ENCODE measurements at places on chromosomes 11 and 22.

DNA sequence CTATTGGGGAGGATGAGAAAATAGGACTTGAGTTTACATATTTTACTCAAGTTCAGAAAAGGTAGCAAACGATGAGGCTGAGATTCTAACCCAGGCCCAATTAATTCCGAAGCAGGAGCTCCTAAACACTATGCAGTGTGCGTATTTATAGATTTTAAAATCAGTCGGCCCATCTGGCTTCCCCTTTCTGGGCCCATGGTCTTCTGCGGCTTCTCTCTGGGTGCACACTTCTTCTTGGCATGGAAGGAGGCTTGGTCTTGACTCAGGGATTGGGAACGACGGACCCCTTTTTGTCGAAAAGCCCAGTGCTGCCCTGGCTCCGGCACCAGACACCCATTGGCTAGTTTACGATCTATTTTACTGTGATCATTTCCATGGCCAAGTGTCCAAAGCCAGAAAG is 1433.8 kb downstream of the BRD1 start:
- DNase-seq: no peak

- DNase-seq: no peak
These were observed 194.9 kb downstream of the SWAP70 start for GRCh38 chr11:9858822-9859221.

DNA sequence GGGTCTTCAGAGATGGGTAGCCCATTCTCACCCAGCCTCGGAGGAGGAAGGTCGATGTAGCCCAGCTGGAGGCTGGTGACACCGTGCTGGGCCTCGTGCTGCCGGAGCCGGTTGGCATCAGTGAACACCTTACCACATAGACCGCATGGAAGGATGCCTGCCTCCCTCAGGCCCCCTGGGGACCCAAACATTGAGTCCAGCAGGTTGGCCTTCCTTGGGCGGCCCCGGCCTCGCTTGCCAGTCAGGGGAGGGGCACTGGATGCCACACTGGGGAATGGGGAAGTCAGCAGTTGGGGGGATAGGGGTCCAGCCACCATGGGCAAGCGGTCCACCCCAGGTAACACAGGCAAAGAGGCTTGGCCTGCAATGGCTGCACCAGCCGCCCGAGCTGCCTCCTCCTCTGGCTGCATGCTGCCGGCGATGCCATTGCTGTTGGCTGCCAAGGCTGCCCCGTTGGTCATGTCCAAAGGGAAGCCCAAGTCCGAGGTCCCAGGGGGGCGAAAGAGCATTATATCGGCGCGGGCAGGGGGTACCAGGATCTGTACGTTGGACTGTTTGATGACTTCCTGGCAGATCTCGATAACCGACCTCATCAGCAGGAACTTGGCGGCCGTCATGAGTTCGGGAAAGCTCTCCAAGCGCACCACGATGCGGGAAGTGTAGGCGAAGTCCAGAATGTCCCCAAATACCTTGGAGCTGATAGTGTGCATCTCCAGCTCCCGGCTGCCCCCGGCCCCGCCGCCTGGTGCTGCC is 1.4 kb downstream of the PATZ1 start:
- DNase-seq: no peak

GRCh38 chr22:26213826-26214225 is 44.6 kb downstream of the SEZ6L start:
- no peak for DNase-seq

DNA sequence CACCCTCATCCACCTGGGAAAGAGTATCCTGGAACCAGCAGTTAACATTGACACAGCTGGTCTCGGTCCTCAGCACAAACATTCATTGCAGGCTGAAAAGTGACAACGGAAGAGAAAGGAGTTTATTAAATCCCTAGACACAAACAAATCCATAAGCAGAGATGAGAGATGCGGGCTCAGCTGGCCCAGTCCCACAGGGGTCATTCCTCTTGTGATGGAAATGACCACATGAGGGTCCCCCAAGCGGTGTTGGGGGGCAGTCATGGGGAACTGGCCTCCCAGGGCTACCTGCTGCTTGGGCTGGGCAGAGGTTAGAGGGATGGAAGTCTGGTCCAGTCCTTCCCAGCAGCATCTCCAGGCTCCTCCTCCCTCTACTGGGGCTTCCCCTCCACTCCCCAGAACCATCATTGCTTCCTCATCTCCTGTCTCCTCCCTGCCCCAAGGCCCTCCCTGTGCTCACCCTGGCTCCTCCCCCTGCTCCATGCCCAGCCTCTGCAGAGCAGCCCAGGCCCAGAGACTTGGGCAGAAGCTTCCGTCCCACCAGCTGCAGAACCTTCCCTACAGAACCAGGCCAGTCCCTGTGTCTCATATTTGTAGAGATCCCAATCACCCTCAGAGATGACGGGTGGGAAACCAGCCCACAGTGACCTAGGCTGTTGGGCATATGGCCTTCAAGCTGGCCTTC is 5.4 kb upstream of the IGLL5 start:
- DNase-seq: no peak

- DNase-seq: no peak
These were observed 93.8 kb upstream of the ARHGAP42 start for GRCh38 chr11:100593291-100593690.

DNA sequence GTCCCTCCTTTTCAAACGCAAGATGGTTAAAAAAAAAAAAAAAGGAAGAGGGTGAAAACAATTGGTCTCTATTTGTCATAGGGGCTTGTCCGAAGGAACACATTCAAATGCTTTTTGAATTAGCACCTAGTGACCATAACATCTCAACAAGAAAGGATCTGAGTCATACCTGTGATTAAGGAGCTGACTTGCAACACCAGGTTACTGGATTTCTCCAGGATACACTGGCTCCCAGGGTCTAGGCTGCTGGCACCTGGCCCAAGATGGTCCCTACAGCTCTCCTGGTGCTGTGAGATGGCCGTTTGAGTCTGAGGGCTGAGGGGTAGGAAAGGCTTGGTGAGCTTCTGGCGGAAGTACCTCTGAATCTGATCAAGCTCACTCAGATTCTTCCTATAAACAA is 28.4 kb upstream of the UCP3 start:
- DNase-seq: no peak

GRCh38 chr11:133219543-133219942 is 312.8 kb downstream of the OPCML start:
- DNase-seq: no peak

DNA sequence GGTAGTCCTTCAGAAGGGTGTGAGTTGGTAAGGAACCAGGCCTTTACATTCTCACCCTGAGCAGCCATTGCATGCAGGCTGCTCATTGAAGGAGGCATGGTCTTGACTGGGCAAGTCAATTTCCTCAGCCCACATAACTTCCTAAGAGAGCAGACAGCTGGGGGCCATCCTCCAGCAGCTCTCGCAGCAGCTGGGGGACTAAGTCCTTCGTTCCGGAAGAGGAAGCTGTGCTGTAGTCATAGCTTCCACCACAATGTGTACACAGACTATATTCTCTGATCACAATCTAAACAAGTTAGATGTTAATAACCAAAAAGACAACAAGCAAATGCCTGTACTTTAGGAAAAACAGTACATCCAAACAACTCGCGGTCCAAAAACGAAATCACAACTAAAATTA is 30.1 kb upstream of the MPPED1 start:
- DNase-seq: peak; percentile 49
